Stimulated activated CD8-positive, alpha-beta memory T cell treated with anti-CD3 and anti-CD28 coated beads, Interleukin-4, amount 100 ng/mL, for 4 hours (primary cell): ENCODE measurements at places on chromosomes 1 and 21.

- DNase-seq = no peak
These were observed 34.9 kb downstream of the SSBP3 start for GRCh38 chr1:54371038-54371941.

GRCh38 chr1:89807983-89808382 lies 12.8 kb upstream of the LRRC8D start:
- no peak for DNase-seq

GRCh38 chr1:91381844-91382243 lies 22.8 kb downstream of the HFM1 start:
- no peak for DNase-seq

- no peak for DNase-seq
These were observed 97.7 kb upstream of the JUN start for GRCh38 chr1:58881471-58881994.

DNA sequence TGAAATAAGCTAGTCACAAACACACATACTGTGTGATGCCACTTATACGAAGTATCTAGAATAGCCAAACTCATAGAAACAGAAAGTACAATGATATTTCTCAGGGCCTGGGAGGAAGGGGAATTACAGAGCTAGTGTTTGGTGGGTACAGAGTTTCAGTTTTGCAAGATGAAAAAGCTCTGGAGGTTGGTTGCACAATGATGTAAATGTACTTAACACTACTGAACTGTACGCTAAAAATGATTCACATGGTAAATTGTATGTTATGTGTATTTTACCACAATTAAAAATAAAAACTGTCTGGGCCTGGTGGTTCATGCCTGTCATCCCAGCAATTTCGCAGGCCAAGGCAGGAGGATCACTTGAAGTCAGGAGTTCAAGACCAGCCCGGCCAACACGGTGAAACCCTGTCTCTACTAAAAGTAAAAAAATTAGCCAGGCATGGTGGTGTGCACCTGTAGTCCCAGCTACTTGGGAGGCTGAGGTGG lies 15.3 kb upstream of the FHAD1 start:
- DNase-seq = no peak

GRCh38 chr1:171017426-171017825 lies 73.3 kb upstream of the FMO3 start:
- no peak for DNase-seq
